ENCODE measurements at places on chromosomes 3 and 15.

- no peak for DNase-seq
Observed at GRCh38 chr15:36959746-36960145, 140.6 kb downstream of the MEIS2 start.

DNA sequence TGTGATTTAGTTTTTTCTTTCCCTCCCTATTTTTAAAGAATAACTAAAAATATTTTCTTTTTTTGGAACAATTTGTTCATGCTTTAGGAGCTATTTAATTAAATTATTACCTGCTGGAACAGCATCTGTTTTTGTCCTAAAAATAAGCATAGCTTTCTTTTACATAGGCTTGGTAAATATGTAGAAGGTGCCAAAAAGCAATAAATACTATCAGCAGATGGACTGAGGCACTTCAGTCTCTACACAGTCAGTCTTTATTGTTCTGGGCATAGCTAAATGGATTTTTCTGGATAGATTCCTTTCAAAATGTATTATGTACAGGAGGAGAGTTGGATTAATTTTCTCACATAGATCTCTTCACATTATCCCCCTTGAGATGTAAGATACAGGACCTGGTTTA lies 223.5 kb downstream of the NAALADL2 start:
- no peak for DNase-seq

- no peak for DNase-seq
Observed at GRCh38 chr15:65630760-65631159, 9.0 kb downstream of the SLC24A1 start.

GRCh38 chr15:62469478-62469873 lies 304.4 kb upstream of the C2CD4B start:
- no peak for DNase-seq

GRCh38 chr3:47515864-47516319 lies 2.4 kb upstream of the ELP6 start:
- DNase-seq, result no peak

All from activated CD4-positive, CD25-positive, alpha-beta regulatory T cell treated with anti-CD3 and anti-CD28 coated beads, Interleukin-2, amount 50 U/mL, for 72 hours (primary cell).